ENCODE measurements at places on chromosomes 12 and 14.

- no peak for DNase-seq
Observed at GRCh38 chr12:94056419-94057158, 91.8 kb upstream of the PLXNC1 start.

- no peak for DNase-seq
Observed at GRCh38 chr14:51035611-51036192, 59.2 kb downstream of the TRIM9 start.

DNA sequence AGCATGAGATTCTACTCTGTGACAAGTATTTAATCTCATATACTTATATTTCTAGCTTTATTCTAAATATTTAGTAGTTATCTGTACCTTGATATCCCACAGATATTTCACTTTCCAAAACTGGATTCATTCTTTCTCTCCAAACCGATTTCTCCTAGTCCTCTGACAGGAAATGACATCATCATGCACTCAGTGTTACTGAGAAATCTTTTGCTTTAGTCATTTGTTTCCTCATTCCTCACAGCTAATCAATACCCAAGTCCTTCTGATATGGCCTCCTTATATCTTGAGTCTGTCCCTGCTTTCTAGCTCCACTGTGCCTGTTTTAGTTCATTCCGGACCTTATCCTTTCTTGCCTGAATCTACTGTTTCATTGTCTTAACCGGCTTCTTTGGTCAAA lies 39.4 kb upstream of the E2F7 start:
- no peak for DNase-seq

DNA sequence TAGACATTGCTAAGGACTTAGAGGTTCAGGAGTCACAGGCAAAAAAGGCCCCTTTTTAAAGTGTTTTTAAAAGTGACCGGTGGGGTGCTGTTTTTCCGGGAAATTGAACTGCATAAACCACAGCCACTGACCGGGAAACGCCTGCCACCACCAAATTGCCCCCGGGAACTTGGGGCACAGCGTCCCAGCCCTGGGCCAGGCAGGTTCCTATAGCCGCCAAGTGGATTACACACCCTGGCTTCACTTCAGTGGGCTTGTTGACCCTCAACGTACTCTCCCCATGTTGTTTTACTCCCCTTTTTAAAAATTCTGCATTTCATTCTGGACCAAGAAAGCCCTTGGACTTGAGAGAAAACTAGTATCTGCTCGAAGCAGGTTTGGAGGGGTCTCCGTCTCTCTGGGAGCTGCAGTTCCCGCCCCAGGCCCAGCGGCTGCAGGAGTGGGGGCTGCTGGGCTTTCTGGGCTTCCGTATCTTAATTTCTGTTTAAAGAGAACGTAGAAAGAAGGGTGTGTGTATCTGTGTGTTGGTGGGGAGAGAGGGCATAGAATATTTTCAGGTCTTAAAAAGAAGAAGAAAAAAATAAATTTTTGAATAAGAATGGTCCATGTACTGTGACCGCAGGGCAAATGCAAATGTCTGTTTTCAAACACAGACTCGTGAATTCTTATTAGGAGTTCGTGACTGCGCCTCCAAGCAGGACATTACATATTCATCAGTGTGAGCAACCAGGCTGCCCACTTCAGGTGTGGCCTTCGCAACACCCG lies 82.9 kb downstream of the PAPOLA start:
- DNase-seq, result no peak

DNA sequence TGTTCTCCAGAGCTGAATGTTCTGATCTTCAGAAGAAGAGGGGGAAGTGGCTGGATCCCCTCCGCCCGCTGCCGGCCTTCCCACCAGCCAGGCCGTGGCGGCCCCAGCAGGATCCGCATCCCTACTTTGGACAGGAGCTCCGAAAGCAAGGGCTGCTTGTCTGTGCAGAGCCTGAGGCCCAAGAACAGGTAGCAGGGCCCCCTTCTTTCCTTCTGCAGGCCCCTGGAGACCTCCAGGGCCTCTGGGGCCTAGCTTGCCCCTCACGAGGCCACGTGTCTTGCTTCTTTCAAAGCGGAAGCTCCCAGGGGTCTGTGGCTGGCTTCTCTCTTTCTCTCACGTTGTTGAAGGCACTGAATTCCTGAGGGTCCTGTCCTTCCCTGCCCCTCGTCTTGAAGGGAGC lies 13.2 kb downstream of the PGF start:
- DNase-seq, result no peak

- no peak for DNase-seq
Observed at GRCh38 chr12:1972260-1972659, 32.0 kb downstream of the DCP1B start.

Measured in femur (tissue), 1 donor.